NCI-H2171 (cell line): ENCODE measurements at places on chromosomes 4 and X.

- DNase-seq: no peak
These were observed 93.2 kb downstream of the SHOX start for GRCh38 chrX:723781-724180.

- DNase-seq: no peak
These were observed 1.2 kb downstream of the ELF2 start for GRCh38 chr4:139175646-139176301.

DNA sequence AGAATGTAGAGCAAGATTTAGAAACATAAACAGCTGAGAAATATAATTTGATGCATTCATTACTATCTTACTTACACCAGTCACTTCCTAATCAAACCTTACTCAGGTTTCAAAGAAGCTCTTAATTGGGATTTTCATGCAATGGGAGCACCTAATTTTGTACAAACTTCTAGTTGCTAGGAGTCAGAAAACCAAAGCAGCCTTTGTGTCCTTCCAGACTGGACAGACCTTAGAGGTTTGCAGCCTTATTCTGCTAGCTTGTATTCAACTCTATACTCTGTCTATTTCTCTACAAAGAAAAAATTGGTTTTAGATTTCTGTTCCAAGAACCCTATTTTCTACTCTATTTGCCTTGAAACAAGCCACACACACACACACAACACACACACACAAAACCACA is 19.4 kb downstream of the GABRA2 start:
- no peak for DNase-seq

DNA sequence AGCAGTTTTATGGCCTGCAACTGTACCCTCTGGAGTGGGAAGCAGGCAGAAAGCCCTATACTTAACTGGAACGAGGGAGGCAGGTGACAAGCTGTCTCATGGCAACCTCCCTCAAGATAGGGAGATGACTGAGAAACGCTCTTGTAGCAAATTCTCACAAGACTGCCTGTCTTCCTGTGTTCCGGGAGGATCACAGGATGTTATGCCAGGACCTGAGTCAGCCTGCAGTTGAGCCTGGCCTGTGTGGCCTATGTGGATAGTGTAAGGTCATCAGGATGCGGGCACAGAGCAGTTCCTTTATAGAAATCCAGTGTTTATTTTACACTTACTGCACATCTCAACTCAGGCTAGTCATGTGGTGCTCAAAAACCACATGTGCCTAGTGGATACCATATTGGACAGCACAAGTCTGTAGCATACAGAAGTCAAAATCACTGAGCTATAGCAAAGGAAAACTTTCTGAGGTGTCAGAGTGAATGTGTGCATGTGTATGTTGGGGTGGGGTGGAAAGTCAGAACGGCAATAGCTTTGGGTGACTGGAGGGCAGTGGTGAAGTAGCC is 25.2 kb downstream of the TAF7L start:
- DNase-seq: no peak

GRCh38 chr4:113851816-113852215 is 90.3 kb upstream of the CAMK2D start:
- no peak for DNase-seq

DNA sequence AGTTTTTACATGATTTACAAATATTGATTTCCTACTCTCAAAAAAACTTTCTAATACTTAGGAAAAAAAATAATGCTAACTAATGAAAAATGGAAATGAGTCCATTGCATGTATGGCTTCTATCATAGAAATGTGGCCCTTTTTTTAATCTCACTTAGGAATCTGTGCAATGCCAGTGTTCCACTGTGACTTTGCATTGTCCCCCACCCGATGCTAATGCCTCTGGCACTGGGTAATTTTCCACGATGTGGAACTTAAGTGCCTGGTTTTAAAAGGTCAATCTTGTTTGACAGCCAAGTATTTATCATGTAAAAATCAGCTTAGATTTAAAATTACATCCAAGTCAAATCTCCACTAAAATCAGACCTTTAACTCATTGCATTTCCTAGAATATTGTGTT is 53.1 kb downstream of the SPATA4 start:
- DNase-seq: no peak

- DNase-seq: no peak
These were observed 647.5 kb upstream of the TENM3 start for GRCh38 chr4:181595716-181596115.

GRCh38 chr4:174714393-174715211 is 114.4 kb downstream of the GLRA3 start:
- no peak for DNase-seq

DNA sequence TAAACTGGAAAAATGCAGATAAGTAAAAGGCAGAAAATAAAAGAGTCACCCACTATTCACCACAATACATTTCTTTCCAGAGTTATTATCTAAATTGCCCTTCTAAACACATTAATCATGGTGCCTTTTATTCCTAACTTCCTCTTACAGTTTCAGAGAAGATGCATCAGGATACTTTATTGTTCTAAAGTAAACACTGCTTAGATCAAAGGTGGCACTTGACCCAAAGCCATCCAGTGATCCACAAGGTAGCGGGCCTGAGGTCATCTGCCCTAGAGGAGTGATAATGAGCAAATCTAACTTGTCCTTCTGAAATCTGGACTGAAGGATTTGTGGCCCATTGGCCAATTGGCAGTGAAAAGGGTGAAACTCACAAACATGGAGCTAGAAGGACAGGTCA is 12.0 kb upstream of the TMEM154 start:
- no peak for DNase-seq
